ENCODE measurements at places on chromosomes 6 and 20. TPM values are rescaled to one million over a fixed set of nuclear protein-coding genes. Genes with fewer than 3 reads are reported as not detected.

Gene CGA
- 3.5 TPM for polyA plus RNA-seq

DNA sequence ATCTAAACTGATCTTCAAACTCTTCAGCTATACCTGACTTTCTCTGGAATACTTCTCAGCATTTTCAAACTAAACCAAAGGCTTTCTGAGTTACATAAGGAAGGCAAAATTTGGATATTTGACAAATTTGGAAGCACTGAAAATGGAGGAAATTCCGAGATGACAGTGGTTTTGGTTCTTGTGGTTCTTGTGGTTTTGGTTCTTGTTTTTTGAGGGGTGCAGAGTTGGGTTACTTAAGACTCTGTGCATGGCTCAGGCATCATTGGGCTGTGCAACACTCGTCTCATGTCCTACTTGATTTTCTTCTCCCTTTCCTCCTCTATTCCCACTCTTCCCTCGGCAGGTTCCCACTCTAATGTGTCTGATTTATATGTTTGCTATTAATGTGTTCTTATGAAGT, 78.0 kb downstream of the SLC22A3 start:
- DNase-seq = no peak

DNA sequence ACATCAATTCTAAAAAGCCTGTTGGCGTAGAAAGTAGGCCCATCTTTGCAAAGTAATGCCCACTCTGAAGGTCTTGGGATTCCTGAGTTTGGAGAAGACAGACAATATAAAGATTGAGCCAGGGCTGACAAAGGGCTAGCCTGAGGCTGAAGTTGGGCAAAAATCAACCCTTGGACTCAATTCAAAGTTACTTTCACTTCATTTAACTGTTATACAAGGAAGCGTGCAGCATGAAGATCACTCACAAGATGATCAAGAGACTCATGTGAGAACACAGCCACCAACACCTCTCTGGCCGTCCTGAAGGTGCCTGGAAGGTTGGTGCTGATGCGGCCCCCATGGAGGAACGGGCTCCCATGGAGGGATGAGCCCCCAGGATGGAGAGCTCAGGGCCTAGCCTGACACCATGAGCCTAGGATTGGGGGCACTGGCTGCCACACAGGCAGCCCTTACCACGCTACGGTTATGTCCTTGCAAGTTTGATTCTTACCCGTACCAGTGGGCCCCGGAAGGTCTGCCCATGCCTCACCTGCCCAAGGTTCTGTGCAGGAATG, 26.6 kb downstream of the FOXC1 start:
- DNase-seq = no peak

GRCh38 chr20:11227602-11228001, 553.8 kb upstream of the JAG1 start:
- DNase-seq = no peak

GRCh38 chr6:80437221-80437620, 330.8 kb downstream of the BCKDHB start:
- DNase-seq = no peak

DNA sequence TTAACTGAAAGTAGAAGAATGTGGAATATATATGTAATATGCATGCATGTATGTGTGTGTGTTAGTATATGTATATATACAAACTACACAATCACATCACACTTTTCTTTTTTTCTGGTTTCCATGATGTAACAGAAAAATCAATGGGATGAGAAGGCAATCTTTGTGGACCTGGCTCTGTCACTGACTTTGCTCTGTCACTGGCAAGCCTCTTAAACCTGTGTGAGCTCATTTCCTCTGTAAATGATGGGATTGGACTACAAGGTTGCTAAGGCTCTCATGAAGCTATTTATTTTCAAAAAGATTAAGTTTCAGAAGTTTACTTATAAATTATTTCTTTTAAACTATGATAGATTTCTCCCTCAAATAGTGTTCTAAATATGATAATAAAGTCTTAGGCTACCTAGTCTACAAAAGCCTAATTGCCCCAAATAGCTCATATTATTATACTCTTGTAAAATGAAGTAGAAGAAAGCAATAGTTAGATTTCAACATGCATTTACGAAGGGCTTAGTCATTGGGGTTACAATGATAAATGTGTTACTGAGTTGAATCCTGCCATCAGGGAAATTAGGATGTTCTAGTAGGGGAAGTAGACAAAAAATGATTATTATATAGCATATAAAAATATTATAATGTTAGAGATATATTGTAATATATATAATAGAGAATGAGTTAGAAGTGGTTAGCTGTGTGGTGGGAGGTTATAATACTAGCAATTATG, 129.3 kb downstream of the AFG1L start:
- DNase-seq = no peak
